ENCODE measurements at places on chromosomes 1 and 21.
A peak's percentile ranks its signal among the peaks of the same experiment; 100 is the strongest.

DNA sequence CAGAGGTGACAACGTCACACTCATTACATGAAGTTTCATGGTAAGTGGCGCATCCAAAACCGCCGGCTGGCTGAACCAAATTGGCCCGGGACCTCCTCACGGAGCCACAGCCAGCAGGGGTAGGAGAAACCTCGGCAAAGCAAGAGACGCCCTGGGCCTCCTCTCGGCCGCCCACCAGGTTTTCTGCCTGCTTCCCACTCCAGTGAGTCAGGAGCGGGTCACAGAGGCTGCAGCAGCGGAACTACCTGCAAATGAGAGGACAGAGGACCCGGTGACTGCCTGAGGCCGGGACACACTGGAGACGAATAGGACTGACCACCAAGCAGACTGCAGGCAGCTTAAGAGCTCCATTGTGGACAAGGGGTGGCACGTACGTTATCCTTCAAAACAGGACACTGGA, 55.0 kb downstream of the MEGF6 start:
- DNase-seq = no peak

DNA sequence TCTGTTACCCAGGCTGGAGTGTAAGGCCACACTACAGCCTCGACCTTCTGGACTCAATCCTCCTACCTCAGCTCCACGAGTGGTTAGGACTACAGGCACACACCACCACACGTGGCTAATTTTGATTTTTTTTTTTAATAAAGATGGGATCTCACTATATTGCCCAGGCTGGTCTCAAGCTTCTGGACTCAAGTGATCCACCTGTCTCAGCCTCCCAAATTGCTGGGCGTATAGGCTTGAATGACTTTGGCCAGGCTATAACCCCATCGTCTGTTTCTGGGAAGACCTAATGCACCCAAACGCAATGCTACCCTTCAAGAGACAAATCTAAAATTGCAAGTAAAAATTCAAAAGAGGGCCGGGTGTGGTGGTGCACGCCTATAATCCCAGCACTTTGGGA, 52.1 kb downstream of the DAP3 start:
- no peak for DNase-seq

- no peak for DNase-seq
Observed at GRCh38 chr1:31564606-31564989, 11.7 kb upstream of the TINAGL1 start.

DNA sequence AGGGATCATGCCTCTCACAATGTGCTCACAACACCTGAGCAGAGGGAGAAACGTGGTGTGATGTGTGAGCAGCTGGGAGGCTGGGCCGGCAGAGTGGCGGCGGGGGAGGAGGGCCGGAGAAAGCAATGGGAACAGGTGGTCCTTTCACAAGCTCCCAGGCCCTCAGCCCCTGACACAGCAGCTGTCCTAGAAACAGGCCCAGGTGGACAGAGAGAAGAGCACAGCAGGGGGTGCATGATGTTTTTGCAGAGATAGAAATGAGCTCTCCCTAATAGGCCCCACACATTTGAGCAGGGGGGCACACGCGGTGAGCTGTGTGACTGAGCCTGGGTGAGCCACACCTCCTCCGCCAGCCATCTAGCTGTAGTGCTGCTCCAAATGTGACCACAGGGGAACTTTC, 7.6 kb upstream of the RGS16 start:
- DNase-seq = no peak

- no peak for DNase-seq
Observed at GRCh38 chr1:48228156-48228555, 5.6 kb downstream of the SLC5A9 start.

GRCh38 chr1:9615316-9616063, 26.8 kb downstream of the TMEM201 start:
- DNase-seq = no peak

DNA sequence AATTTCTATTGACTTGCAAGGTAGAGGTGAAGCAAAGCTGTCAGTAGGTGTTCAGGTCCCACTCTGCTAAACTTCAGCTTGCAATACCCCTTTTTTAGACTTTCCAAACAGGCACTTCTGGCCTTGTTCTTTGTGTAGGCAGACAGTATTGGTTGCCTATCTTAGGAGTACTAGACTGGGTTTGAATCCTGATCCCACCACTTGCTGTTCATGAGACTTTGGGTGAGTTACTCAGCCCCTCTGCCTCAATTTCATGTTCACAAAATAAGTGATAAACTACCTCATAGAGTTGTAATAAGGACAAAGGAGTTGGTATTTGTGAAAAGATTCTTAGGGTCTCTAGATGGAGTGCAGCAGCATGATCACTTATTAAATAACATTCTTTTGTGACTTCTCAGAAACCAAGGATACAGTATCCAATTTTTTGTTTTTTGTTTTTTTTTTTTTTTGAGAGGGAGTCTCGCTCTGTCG, 5.2 kb downstream of the RCC1 start:
- DNase-seq = no peak

GRCh38 chr1:220884109-220884980, 5.1 kb downstream of the HLX start:
- DNase-seq = no peak

DNA sequence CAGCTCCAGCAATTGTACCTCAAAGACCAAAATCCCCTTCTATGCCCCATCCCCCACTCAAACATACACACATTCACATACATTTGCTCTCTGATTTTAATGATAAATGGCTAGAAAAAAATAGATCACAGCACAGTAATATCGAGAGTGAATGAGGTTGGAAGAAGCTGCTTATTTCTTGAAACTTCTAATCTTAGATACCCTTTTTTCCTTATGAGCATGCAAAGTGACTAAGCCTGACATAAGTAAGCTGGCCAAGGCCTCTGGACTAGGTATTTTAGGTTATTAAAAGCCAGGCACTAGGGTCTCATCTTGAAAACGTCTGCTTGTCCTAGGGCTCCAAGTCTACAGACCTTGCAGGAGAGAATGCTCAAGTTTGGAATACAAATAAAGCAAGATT, 133.6 kb downstream of the TGFBR3 start:
- DNase-seq = no peak

GRCh38 chr1:169042377-169042776, 64.1 kb upstream of the ATP1B1 start:
- no peak for DNase-seq

DNA sequence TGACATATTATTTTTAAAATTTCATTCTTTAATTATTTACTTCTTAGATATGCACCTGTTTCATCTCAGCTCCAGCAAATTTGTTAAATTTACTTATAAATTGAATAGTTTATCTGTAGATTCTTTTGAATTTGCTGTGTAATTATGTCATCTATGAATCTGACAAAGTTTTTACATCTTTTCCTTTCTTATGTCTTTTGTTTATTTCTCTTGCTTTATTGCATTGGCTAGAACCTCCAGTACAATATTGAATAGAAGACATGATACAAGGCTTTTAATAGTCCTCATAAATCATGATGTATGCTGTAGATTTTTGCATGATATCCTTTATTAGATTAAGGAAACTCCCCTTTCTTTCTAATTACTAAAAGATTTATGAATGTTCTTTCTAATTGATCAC, 20.8 kb downstream of the CR1 start:
- DNase-seq = no peak

- peak; percentile 81 for DNase-seq
Observed at GRCh38 chr1:110011527-110012041, 22.8 kb upstream of the STRIP1 start.

DNA sequence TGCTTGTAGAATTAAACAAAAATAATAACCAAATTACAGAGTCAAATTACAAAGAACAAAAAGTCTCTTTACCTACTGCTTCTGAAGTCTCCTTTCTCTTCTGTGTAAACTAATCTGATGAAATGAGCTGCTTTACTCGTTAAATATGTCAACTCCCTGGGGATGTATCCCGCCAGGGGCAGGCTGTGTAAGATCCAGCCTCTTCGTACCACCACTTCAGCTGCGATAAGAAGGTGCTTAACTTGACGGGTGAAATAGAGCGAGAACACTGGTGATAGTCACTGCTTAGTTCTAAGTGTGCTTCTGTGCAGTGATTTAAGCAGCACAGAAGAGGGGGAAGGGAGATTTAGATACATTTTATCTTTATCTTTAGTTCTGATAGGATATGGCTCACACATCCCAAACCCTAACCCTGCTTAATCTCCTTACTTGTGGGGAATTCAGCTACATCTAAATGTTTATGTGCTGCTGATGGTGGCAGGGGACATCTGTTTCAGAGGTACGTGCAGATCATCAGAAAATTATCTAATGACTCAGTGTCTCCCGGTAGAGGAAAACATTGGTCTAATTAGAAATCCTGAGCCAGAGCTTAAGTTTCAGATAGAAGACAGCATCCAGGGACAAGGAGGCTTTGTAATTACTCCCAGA, 46.0 kb downstream of the RHOU start:
- no peak for DNase-seq

- DNase-seq = no peak
Observed at GRCh38 chr1:244917073-244917670, 52.8 kb upstream of the HNRNPU start.

DNA sequence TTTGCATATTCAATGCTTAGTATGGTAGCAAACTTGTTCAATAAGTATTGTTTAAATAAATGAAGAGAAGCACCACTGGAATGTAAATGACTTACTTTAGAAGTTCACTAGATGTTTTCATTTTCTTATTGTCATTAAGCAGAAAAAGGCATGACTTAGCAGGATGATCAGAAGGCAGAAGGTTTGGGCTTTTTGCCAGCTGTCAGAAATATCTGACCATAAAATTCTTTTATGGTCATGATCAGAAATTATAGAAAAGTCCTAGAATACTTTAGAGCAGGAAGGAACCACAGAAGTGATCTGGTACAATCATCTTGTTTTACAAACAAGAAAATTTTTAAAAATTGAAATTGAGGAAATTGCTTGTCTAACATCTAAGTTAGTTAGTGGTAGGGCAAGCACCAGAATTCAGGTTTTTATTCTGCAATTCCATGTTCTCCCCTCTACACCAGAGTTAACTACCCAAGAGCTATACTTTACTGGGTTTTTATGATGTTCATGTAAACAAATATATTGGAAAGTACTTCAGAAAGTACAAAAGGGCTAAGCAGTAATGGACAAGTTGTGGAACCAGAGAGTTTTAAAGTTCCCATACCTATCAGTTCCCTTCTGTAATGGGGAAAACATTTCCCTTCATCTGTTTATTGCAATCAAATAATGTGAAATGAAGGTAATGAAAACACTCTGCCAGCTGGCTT, 10.1 kb downstream of the FMO5 start:
- no peak for DNase-seq

GRCh38 chr1:23784846-23785245, 6.1 kb upstream of the LYPLA2 start:
- no peak for DNase-seq

- DNase-seq = no peak
Observed at GRCh38 chr21:37263827-37264600, 3.1 kb downstream of the VPS26C start.

- no peak for DNase-seq
Observed at GRCh38 chr1:208148380-208148779, 95.8 kb downstream of the PLXNA2 start.

DNA sequence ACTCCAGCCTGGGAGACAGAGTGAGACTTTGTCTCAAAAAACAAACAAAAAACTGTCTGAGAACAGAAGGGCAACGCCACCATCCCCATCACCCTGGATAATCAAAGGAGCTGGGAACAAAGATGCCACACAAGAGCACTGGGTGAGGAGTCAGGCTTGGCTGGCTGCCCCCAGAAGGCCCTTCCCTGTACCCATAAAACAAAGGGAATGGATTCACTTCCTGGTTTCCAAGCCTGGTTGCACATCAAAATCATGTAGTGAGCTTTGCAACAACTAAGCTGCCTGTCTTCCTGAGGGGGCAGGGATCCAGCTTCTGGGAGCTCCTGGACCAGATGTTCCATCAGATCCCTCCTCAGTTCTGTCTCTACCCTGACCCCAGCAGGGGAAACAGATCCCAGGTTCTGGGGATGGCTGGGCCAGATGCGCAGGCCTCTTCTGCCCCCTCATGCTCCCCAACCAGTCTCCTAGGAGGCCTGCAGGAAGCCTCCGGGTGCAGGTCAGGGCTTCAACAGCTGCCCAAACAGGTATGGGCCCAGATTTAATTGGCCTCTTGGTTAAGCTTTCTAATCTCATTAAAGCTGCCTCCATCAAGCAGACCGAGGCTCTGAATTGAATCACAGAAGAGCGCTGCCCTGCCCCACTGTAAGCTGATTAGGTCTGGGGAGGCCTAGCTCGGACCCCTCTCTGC, 97.8 kb downstream of the MRPL37 start:
- no peak for DNase-seq

DNA sequence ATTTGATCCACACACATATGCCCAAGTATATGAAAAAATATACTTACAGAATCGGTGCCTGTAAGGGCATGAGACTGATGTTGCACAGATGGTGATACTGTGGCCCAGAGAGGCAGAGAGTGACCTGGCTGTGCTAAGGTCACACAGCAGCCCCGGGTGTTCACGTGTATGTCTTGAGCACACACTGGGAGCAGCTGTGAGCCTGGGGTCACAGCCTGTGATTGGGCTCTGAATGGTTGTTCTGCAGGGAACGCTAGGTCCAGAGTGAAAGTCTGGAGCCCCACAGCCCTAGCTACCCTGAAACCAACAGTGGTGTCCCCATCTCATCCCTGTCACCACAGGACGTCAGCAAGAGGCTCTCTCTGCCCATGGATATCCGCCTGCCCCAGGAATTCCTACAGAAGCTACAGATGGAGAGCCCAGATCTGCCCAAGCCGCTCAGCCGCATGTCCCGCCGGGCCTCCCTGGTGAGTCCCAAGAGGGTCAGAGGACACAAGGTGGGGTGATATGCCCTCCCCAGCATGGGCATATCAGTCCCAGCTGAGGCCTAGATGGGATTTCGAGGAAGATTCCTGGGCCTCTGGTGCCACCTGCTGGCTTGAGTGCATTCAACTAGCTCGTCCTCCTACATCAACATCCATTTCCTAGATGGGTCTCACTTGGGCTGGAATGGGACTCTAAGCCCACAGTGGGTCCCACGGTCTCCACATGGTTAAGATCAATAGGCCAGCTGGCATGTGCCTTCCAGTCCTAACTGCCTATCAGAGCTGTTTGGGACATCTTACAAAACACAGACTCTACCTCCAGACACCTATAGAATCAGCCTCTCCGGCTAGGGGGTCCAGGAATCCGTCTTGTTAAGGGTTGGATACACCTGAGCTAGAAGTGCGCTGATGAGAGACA, 19.7 kb downstream of the CDK18 start:
- peak; percentile 49 for DNase-seq

GRCh38 chr1:26408604-26409003, 2.0 kb upstream of the LIN28A start:
- DNase-seq = peak; percentile 69

GRCh38 chr21:30981403-30981802, 56.9 kb downstream of the KRTAP19-8 start:
- no peak for DNase-seq

GRCh38 chr1:176119549-176119948, 87.5 kb downstream of the COP1 start:
- DNase-seq = no peak

- DNase-seq = no peak
Observed at GRCh38 chr1:238778113-238778512, 608.3 kb upstream of the CHRM3 start.

GRCh38 chr1:186231861-186232436, 143.1 kb downstream of the TPR start:
- no peak for DNase-seq

Measured in T-helper 2 cell (primary cell).